ENCODE measurements at places on chromosomes 12 and 14. TPM values are rescaled to one million over a fixed set of nuclear protein-coding genes. Genes with fewer than 3 reads are reported as not detected.
A peak's percentile ranks its signal among the peaks of the same experiment; 100 is the strongest.

USP44 gene
- not detected for total RNA-seq

- DNase-seq = no peak
Observed at GRCh38 chr14:99253890-99254289, 18.1 kb downstream of the BCL11B start.

GRCh38 chr12:115932066-115932465 is 345.4 kb downstream of the MED13L start:
- no peak for DNase-seq

GRCh38 chr14:61476754-61477410 is 155.5 kb downstream of the PRKCH start:
- DNase-seq = no peak

SMCO2 gene
- total RNA-seq = not detected

GRCh38 chr14:31243860-31244259 is 36.3 kb upstream of the HECTD1 start:
- DNase-seq = no peak

- no peak for DNase-seq
Observed at GRCh38 chr14:104040539-104040938, 45.0 kb upstream of the ASPG start.

AGAP2 gene
- 0.02 TPM for total RNA-seq

TAS2R50 gene
- total RNA-seq = not detected

DNA sequence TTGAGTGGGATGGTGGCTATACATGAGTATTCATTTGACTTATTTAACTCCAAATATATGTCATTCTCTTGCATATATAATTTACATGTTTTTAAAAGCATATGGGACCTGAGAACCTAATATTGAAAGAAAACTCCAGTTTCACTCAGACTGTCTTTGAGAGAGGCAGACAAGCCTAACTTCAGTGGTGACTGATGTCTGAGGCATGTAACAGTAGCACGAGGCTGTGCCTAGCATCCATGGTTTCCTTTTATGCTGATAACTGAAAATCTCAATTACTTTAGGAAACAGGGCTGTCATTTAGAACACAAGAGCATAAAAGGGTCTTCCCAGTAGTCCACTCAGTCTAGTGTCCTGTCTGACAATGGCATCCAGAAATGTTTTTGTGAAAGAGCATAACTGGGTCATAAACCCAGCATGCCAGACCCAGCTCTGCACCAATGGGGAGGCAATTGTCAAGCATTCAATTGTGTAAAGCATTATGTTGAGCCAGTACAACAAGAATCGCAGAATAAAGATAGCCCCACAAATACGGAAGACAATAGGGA is 24.3 kb downstream of the MAPK1IP1L start:
- DNase-seq = no peak

- no peak for DNase-seq
Observed at GRCh38 chr12:120470150-120470784, 719 bp upstream of the SRSF9 start.

MIPOL1 gene
- total RNA-seq = not detected

GRCh38 chr12:105205322-105206048 is 30.5 kb downstream of the APPL2 start:
- DNase-seq = no peak

- no peak for DNase-seq
Observed at GRCh38 chr14:97458661-97459579, 661.7 kb downstream of the VRK1 start.

KIF5A gene
- total RNA-seq = 0.36 TPM

DHRS4L2 gene
- 6.9 TPM for total RNA-seq

DNA sequence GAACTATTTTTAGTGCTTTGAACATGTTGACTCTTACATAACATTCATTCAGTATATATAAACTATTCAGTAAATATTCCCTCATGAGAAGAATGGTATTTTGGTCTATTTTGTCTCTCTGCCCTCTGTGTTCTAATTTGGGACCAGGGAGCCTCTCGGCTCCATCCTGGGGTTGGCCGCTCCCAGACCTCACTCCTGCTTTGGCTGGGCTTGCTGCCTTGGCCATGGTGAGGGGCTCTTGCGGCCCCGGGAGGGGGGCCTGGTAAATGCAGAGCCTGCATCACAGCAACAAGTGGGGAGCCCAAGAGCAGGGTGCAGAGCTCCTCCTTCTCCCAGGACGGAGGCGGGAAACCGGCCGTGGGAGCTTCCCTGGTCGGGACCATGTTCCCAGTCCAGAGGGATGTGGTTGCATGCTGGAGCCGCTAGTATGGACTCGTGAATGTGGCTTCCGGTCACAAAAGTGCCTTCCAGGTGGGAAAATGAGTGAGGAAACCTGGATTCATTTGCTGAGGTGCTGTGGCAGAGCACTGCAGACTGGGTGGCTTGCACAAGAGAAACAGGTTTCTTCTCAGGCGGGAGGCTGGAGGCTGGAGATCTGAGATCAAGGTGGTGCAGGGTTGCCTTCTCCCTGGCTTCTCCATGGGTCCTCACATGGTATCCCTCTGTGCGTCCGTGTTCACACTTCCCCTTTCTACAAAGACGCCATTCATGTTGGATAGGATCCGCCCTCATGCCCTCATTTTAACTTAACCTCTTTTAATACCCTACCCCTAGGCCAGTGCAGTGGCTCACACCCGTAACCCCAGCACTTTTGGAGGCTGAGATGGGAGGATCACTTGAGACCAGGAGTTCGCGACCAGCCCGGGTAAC is 250.2 kb downstream of the CACNA1C start:
- no peak for DNase-seq

PTMS gene
- 86.8 TPM for total RNA-seq

CPM gene
- 0.24 TPM for total RNA-seq

DNA sequence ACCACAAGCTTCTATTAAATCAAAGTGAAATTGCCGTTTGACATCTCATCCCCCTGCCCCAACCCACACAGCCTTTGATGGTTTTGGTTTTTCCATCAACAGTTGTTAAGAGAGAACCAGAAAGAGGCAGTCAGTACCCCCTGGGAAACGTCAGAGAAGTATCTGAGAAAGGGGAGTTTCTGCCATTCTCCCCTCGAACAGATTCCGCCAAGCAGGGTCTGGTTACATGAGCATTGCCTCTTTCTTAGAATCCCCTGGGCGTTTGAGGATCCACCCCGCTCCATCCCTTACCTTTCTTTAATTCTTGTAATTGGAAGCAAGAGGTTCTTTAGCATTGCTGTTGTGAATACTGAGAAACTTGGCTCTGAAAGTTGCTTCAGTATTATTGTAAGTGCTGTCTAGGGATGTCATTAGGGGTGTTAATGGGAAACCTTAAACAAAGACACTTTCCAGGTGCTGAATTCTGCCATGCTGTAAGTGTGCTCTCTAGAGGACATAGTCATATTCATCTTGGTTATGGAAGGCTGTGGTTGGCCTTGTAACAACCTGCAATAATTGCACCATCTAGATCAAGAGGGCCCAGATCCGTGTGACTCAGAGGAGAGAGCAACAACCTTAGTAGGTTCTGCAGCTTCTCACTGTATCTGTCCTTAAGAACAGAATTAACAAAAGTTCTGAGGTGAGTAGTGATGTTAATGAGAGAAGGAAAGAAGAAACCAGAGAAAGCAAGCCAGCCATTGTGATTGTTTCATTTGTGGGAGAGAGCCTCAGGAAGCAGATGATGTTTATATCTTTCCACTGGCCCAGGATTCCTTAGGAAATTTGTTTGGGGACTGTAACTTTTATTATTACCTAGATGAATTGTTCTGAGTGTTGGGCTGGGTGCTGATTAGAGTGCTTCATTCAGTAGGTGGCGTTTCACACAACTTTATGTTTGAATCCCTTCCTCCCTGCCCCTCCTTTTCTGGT is 9.0 kb downstream of the TMBIM6 start:
- no peak for DNase-seq

DNA sequence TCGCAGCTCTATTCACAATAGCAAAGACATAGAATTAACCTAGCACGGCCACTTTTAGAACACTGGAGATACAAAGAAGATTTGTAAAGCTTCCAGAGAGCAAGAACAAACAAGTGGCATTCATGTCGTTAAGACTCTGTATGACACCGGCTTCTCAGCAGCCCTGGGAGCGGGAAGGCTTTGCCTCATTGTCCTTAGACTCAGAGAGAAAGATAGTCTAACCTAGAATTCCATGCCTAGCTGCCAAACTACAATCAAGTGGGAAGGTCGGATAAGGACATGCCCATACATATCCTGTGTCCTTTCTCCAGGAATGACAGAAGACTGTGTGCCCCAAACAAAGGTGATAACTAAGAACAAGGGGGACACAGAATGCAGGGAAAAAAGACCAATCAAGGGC is 1038.3 kb downstream of the BCL11B start:
- no peak for DNase-seq

DNA sequence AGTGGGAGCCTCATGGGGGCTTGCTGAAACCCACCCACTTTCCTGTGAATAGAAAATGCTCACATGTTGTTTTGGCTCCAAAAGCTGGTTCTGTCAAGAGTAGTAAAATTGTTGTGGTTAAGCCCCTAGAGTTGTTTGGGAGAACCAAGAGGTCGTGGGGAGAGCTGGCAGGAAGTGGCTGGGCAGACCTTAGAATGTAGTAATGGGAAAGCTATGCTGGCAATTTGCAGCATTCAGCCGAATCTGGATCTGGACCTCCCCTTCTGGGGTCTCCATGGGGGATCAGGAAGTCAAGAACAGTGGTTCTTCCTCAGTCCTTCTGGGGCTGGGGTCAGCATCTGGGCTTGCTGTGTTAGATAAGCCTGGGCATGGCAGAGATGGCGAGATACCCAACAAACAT is 150.6 kb upstream of the TBX3 start:
- DNase-seq = peak; percentile 68

BCL11B gene
- total RNA-seq = 0.02 TPM

- DNase-seq = no peak
Observed at GRCh38 chr14:73153272-73153671, 17.0 kb downstream of the PSEN1 start.

GLIPR1L1 gene
- not detected for total RNA-seq

DNA sequence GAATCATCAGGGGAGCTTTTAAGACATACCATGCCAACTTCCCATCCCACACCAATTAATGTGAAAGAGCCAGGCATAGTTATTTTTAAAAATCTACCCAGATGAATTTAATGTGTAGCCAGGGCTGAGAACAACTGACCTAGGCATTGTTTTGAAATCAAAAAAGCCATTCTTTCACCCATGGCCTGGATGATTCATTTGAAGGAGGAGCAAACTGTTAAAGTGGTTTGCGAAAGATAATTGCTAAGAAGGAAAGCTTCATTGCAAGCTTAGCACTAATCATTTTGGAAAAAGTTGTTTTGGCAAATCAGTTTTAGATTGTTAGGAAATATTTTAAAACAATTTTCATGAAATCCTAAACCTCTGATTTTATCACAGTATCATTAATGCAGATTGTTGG is 2.1 kb upstream of the GTSF1 start:
- no peak for DNase-seq

PKP2 gene
- 57.3 TPM for total RNA-seq

GRCh38 chr12:69900720-69901131 is 75.7 kb downstream of the MYRFL start:
- DNase-seq = peak; percentile 60

- DNase-seq = peak; percentile 71
Observed at GRCh38 chr12:81450920-81451739, 308.0 kb downstream of the PPFIA2 start.

- no peak for DNase-seq
Observed at GRCh38 chr14:34785223-34786006, 71.0 kb upstream of the CFL2 start.

BBS10 gene
- total RNA-seq = 32.8 TPM

DNA sequence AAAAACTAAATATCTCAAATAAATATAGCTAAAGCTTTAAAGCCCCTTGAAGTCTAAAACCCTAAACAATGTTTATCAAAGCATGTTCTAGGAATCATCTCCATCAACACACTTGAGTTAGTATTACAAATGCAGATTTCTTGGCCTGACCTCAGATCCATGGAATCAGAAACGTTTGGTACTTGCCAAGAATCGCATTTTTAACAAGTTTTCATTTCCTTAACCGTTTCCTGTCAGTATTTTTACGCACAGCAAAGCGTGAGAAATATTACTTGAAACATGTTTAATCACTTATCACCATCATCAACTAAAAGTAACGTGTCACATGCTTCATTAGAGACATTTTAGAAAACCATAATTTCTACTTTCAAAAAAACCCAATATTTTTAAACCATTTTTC is 9.7 kb downstream of the SLCO1C1 start:
- DNase-seq = no peak

ANKRD33 gene
- not detected for total RNA-seq

DNA sequence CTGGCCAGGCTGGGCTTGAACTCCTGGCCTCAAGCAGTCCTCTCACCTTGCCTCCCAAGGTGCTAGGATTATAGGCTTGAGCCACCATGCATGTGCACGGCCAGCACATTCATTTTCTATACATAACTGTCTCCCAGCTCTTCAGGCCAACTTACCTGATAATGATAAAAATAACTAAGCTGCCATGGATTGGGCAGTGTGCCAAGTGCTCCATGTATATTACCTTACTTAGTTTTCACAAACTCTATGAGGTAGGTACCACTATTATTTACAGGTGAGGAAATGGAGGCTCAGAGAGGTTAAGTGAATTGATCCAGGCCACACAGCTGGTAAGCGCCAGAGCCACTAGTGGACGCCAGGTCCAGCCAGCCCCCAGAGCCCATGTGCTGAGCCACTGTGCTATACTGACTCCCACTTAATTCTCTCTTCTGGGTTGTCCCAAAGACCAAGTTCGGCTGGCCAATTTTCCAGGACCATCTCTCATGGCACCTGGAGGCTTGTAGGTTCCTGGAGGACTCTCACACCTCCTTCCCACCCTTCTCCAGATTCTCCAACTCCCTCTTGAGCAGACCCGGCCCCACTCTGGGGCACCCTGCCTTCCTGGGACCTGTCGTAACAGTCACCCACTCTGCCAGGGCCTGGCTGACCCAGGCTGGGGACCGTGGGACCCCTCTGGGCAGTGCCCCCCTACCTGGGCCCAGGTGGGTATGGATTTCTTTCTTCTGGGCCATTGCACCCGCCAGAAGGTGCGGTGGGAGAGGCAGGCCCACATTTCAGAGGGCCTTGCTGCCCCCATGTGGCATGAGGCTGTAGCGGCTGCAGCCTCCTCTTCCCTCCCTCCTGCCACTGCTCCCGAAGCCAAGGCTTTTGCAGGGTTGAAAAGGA is 30.2 kb upstream of the CIPC start:
- DNase-seq = peak; percentile 54

DNA sequence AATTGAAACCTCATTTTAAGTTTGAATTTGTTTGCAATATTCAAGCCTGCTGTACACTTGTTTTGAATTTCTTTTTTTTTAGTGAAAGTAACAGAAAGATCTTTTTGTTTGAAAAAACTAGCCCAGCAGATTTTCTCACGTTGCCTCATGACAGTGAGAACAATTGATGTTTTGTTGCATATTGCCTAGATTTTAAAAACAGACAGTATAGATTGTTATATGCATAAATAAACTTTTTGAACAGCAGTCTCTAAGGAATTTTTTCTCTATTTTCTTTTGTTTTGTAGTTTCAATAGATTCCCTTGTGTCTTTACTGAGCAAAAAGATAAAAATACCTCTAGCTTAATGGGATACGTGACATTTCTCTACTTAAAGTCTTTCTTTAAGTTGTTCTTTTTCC is 15.4 kb downstream of the OR6C6 start:
- no peak for DNase-seq

DNA sequence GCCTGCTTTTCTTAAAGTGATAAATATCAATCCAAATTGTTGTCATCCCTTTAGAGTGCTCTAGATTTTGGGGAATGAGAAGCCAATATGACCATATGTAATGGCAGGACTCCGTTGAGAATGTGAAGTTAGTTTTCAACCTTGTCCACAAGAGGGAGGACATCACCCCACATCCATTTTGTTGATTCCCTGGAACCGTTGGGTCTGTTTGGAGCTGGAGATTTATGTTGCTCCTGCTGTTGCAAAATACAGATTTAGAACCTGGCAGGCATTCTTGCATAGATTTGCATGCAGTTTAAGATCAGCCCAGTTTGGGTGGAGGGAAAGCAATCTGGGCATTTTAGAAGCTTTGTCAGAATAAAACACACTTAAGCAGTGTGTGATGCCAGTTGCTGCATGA is 620.1 kb downstream of the NRXN3 start:
- DNase-seq = no peak

All from A172 (cell line).